Mammary epithelial cell (primary cell): ENCODE measurements at places on chromosomes 3 and 15. TPM values are rescaled to one million over a fixed set of nuclear protein-coding genes. Genes with fewer than 3 reads are reported as not detected.

The FBXW12 gene
- polyA plus RNA-seq = not detected

The ADGRG7 gene
- 0.07 TPM for polyA plus RNA-seq

- DNase-seq = peak; percentile 72
Observed at GRCh38 chr3:27681249-27681748, 40.8 kb downstream of the EOMES start.

- no peak for DNase-seq
Observed at GRCh38 chr3:108181172-108181571, 41.1 kb downstream of the IFT57 start.

DNA sequence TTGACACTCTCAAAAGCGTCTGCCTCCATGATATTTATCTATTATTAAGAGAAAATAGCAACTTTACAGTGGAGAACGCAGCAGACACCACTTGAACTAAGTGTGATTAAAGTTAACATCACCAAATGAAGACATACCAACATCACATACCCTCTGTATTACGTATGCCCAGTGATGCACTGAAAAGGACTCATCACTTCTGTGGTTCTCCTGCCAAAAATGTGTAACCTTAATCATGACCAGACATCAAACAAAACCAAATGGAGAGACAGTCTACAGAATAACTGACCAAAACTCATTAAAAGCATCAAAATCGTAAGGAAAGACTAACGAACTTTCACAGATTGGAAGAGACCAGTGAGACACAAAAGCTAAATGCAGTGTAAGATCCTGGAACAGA is 103.2 kb downstream of the PPP2R3A start:
- no peak for DNase-seq

GRCh38 chr3:10467904-10468612 is 37.3 kb downstream of the ATP2B2 start:
- no peak for DNase-seq

DNA sequence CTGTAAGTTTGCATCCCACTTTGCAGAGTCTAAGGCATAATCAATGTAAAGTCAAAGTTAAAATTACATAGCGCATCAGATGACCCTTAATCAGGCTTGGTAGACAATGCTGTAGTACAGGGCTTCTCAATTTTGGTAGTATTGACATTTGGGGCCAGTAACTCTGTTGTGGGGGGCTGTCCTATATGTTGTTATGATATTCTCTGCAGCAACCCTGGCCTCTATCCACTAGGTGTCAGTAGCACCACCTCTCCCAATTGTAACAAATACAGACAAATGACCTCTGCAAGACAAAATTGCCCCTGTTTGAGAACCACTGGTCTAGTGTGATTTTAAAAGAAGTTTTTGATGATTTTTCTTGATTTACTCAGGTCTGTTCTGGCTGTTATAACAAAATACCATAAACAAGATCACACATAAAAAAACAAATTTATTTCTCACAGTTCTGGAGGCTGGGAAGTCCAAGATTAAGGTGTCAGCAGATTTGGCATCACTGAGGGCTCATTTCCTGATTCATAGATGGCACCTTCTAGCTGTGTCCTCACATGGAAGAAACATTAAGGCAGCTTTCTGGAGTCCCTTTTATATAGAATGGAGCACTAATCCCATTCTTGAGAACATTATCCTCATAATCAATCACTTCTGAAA is 37.6 kb upstream of the SLC9A9 start:
- DNase-seq = peak; percentile 23

DNA sequence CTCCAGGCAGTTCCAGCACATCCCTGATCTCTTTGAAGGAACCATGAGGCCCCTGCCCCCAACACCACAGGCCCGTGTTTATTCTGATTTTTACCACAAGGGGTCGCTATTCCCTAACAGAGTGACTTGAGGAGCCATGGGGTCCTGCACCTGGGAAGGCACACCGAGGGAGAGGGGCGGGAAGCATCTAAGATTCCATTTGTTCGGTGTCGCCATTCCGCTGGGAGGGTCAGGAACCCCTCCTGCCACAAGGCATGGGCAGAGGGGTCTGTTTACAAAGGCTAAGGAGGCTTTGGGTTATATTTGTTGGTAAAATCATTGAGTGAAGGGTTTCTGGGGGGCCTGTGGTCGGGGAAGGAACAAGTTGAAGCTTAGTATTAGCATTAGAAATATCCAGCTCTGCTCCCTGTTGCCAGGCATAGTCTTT is 77.1 kb downstream of the WDR76 start:
- DNase-seq = peak; percentile 36

- DNase-seq = peak; percentile 11
Observed at GRCh38 chr3:119352863-119353527, 58.8 kb downstream of the ARHGAP31 start.
